ENCODE measurements at places on chromosomes 4 and X.

- DNase-seq, result no peak
Measured at GRCh38 chrX:68983004-68983857, 154.4 kb downstream of the EFNB1 start.

- no peak for DNase-seq
Measured at GRCh38 chr4:152176627-152177214, 359.2 kb downstream of the FBXW7 start.

- no peak for DNase-seq
Measured at GRCh38 chr4:38738940-38739803, 43.6 kb downstream of the TLR10 start.

- DNase-seq, result no peak
Measured at GRCh38 chr4:174479140-174479539, 43.1 kb downstream of the HPGD start.

DNA sequence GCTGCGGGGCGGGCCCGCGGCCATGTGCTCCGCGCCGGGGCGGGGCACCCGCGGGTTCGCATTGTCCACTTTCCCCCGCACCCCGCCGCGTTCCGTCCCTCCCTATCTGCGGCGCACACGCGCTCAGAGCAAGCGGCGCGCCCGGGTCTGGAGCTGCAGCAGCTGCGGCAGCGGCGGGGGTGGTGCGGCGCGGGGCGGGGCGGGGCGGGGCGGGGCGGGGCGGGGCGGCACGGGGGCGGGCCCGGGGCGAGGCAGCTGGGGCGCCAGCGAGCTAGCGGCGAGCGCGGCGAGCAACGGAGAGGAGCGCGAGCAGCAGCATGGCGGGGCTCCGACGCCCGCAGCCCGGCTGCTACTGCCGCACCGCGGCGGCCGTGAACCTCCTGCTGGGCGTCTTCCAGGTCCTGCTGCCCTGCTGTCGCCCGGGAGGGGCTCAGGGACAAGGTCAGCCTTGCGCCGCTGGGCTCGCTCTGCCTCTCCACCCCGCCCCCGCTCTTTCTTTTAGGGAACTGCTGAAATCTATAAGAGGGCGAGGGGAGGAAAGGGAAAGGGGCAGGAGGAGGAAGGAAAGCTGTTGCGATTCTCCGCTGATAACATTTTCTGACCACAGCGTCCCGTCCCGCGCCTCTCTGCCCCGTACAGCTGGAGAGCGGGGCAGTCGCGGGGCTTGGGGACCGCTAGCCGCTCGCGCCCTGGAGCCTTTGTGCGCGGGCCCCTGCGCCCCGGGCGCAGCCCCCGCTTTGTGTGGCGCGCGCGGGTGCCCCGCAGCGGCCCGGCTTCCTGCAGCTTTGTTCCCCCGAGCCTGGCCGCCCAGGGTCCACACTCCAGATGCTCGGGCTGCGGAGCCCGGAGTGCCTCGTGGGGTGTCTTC is at the start of gene TMEM131L:
TSS of gene TMEM131L (plus strand) at position 280 of the 868 bp plus-strand sequence. CDS start at position 318, 38 bp downstream.
- DNase-seq, result no peak

DNA sequence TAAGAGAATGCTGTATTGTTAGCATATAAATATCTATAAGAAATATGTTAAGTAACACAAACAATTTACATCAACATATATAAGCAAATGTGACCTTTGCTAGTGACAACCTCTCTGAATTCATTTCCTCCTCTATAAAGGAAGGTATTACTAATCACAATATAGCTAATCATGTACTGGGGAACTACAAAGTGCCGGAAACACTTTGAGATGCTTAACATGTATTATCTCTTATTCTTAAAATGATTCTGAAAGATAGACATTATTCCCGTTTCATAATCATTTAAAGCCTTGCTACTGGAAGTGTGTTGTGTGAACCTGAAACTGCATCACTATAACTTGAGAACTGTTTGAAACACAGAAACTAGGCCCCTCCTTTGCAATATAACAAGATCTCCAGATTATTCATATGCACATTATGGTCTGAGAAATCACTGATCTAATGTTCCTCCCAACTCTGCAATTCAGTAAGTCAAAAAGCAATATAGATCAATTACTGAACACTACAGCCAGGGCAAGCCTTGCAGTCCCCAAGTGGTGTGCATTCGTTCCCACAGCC is 54.0 kb downstream of the KLHL8 start:
- DNase-seq, result no peak

DNA sequence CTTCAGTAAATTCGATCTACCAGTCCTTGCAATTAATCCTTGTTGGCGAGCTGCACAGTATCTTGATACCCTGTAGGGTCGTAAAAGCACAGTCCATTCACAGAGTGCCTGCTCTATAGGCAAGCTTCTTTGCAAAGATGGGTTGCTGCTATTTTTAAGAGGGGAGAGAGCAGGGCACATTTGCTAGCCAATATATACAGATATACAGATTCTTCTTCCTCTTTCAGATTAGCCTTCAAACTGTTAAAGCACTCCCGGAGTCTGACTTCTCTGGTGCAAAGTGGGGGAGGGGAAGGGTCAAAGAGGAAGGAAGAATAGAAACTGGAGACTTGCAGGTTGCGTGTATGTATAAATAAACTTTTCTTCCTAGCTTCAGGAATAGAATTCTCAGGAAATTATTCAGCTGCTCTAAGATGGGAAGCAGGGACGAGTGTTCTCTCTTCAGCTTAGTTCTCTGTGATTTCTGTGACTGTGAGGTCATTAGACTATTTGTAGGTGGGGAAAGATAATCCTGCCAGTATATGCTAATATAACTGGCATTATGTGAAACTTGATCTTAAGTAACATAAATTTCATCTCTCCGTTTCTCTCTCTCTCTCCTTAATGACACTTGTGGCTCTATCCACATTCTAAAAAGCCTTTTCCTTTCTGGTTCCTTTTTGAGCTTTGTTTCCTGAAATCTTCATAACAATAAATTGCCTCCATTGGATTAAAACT is at the start of gene CYSLTR1:
TSS of gene CYSLTR1 (minus strand) at position 242 of the 717 bp plus-strand sequence. CDS start 53,865 bp downstream, outside the sequence.
- DNase-seq, result no peak

GRCh38 chr4:110119880-110120279 is 78.5 kb downstream of the ELOVL6 start:
- no peak for DNase-seq

GRCh38 chrX:41475591-41476241 is 28.6 kb downstream of the NYX start:
- no peak for DNase-seq

- DNase-seq, result peak; percentile 43
Measured at GRCh38 chrX:37371578-37371991, 22.4 kb downstream of the PRRG1 start.

- DNase-seq, result no peak
Measured at GRCh38 chr4:91485415-91485814, 818.4 kb upstream of the GRID2 start.

DNA sequence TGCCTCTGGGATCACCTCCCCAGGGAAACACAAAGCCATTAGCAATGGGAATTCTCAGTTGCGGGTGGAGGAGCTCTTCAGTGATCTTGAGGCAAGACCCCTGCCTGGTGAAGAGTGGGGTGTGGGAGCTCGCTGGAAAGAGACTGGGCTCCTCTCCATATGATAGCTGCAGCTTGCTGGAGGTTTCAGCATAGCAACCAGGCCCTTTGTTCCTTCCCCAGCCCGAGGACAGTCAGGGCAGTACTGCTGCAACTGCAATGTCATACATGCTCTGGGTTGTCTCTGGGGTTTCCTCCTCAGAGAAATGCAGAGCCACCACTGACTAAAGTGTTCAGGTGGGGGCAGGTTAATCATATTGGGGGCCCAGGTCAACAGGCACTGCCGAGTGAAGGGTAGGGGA is 81.3 kb downstream of the ARHGAP24 start:
- DNase-seq, result no peak

DNA sequence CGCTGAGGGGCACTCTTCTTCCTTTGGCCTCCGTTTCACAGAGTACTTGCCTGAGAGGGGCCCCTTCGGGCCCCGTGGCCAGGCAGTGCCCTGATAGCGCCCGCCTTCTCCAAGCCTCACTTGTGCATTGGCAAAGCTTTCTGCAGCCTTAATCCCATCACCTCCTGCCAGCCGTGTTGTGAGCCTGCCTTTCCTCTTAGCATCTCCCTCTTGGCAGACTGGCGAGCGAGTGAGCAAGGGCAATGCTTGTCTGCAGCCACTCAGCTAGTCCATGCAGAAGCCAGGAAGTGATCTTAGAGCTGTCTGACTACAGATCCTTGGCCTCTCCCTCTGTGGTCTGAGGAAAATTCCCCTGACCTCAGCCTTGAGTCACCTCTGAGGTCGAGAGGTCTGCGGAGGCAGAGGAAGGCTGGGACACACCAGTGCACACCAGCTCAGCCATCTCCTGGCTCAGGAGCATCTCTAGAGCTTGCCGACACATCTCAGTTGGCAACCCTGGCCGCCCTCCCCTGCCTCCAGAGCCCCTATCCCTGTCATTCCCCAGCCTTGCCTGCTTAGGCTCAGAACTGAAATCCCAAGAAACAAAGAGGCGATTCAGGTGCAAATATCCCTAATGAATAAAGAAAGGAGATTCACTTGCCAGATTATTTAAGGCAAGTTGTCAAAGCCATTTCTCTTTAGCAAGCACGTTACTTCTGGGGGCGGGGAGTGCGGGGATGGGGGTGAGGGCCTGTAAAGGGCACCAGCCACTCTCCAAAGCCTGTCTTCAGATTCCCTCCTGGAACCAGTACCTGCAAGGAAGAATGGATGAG is 143.5 kb upstream of the MAMLD1 start:
- DNase-seq, result no peak

- no peak for DNase-seq
Measured at GRCh38 chr4:57287687-57288604, 177.8 kb upstream of the IGFBP7 start.

All from breast epithelium (tissue), 4 donors.